Sigmoid colon (tissue), 7 donors: ENCODE measurements at places on chromosomes 7 and 10. TPM values are rescaled to one million over a fixed set of nuclear protein-coding genes. Genes with fewer than 3 reads are reported as not detected.
A peak's percentile ranks its signal among the peaks of the same experiment; 100 is the strongest.

- no peak overlapping the region for H3K27ac ChIP-seq
- no peaks in the 10 kb centered on the region for H3K36me3 ChIP-seq
- no peak overlapping the region for H3K4me3 ChIP-seq
- H3K27me3 ChIP-seq: no peaks in the 10 kb centered on the region
- H3K4me1 ChIP-seq: no peaks in the 10 kb centered on the region
These were observed 30.4 kb downstream of the KLRG2 start for GRCh38 chr7:139452958-139453672.

The MMD2 gene
- total RNA-seq: not detected

The HOGA1 gene
- not detected for total RNA-seq

The AKR1E2 gene
- total RNA-seq: 12.0 TPM

GRCh38 chr7:136883046-136883445 lies 14.6 kb downstream of the CHRM2 start:
- no peaks in the 10 kb centered on the region for H3K36me3 ChIP-seq
- H3K27ac ChIP-seq: peak overlapping the region; percentile 66
- H3K27me3 ChIP-seq: no peaks in the 10 kb centered on the region
- DNase-seq: no peak
- H3K4me1 ChIP-seq: peaks cover 54% of the 10 kb centered on the region
- H3K4me3 ChIP-seq: no peak overlapping the region

- no peaks in the 10 kb centered on the region for H3K27me3 ChIP-seq
- no peak overlapping the region for H3K4me3 ChIP-seq
- no peaks in the 10 kb centered on the region for H3K36me3 ChIP-seq
- DNase-seq: no peak
These were observed 83.9 kb downstream of the PIP4K2A start for GRCh38 chr10:22630234-22631174.

DNA sequence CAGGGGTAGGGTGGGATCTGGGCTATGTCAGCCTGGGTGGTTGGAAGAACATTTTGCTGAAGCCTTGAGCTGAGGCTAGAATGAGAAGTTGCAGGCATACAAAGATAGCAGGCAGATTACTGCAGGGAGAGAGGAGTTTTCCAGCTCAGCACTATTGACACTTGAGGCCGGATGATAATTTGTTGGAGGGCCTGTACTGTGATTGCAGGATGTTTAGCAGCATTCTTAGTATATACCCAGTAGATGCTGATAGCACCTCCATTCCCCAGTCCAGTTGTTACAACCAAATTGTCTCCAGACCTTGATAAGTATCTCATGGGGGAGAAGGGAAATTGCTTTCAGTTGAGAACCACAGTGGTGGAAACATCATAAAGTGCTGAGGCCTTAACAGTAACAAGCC lies 158.6 kb upstream of the CHRM2 start:
- no peak for DNase-seq
- no peaks in the 10 kb centered on the region for H3K27me3 ChIP-seq
- H3K4me1 ChIP-seq: peaks cover 8% of the 10 kb centered on the region
- H3K4me3 ChIP-seq: no peak overlapping the region

DNA sequence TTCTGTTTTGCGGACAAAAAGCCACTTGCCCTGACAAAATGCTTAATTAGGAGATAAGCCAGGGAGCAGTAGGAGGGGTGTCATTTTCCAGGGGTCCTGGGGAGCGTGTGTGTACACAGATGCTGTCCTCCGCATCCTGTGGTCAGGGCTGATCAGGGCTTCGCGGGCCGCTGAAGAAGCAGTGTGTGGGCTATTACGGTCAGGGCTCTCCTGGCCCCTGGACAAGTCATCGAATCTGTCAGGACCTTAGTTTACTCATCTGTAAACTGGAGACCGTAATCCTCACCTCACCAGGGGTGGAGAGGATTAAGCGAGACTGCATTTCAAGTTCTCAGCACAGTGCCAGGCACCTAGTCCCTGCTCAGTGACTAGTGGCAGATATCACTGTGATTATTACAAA lies 26.0 kb upstream of the MXI1 start:
- H3K27me3 ChIP-seq: no peaks in the 10 kb centered on the region
- no peak overlapping the region for H3K27ac ChIP-seq
- H3K36me3 ChIP-seq: no peaks in the 10 kb centered on the region
- no peak overlapping the region for H3K4me3 ChIP-seq
- no peaks in the 10 kb centered on the region for H3K4me1 ChIP-seq
- DNase-seq: no peak

The MARVELD1 gene
- 20.0 TPM for total RNA-seq

DNA sequence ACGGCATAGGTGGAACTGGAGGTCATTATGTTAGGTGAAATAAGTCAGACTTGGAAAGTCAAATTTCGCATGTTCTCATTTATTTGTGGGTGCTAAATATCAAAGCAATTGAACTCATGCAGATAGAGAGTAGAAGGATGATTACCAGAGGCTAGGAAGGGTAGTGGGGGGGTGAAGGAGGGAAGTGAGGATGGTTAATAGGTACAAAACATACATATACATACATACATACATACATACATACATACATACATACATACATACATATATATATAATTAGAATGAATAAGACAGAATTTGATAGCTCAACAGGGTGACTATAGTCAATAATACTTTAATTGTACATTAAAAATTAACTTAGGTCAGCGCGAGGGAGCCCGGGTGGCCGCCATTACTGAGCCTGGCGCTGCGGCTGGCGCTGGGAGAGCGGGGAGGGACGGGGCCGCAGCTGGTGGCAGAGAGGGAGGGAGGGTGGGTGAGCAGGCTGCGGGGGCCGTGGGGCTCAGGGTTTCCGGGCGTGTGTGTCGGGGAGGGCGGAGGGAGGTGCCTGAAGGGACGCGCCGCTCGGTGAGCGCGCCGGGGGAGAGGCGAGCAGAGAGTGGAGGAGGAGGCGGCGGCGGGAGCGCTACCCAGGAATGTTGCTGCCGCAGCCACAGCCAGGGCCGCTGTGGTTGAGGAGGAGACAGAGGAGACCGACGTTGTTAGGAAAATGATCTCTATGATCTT lies 85.8 kb upstream of the EGFR start:
- peak overlapping the region; percentile 65 for H3K27ac ChIP-seq
- no peaks in the 10 kb centered on the region for H3K27me3 ChIP-seq
- peak; percentile 84 for DNase-seq
- H3K4me1 ChIP-seq: peaks cover 15% of the 10 kb centered on the region
- no peaks in the 10 kb centered on the region for H3K36me3 ChIP-seq
- peak overlapping the region; percentile 25 for H3K4me3 ChIP-seq

GRCh38 chr10:125840406-125840805 lies 17.1 kb downstream of the BCCIP start:
- no peaks in the 10 kb centered on the region for H3K27me3 ChIP-seq
- H3K4me1 ChIP-seq: no peaks in the 10 kb centered on the region
- no peak overlapping the region for H3K27ac ChIP-seq
- no peak overlapping the region for H3K4me3 ChIP-seq
- peaks cover 59% of the 10 kb centered on the region for H3K36me3 ChIP-seq
- no peak for DNase-seq

DNA sequence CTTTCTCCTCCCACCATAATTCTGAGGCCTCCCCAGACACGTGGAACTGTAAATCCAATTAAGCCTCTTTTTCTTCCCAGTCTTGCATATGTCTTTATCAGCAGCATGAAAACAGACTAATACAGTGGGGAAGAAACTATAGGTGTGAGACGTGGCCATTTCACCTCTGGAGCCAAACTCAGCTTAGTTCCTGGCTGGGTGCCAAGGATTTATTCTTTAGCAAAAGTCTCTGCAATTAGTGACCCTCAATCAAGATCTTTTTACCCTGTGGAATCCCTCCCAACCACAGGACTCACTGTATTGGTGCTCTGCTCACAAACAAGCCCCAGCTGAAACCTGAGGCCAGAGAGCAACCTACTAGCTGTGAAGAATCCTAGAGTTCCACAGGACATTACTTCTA lies 28.1 kb upstream of the SFTPD start:
- H3K36me3 ChIP-seq: no peaks in the 10 kb centered on the region
- H3K4me1 ChIP-seq: no peaks in the 10 kb centered on the region
- DNase-seq: no peak
- no peak overlapping the region for H3K4me3 ChIP-seq

- H3K4me1 ChIP-seq: no peaks in the 10 kb centered on the region
- no peak overlapping the region for H3K27ac ChIP-seq
- H3K4me3 ChIP-seq: no peak overlapping the region
- no peak for DNase-seq
- no peaks in the 10 kb centered on the region for H3K36me3 ChIP-seq
These were observed 130.8 kb downstream of the MDFIC start for GRCh38 chr7:115052706-115053105.

DNA sequence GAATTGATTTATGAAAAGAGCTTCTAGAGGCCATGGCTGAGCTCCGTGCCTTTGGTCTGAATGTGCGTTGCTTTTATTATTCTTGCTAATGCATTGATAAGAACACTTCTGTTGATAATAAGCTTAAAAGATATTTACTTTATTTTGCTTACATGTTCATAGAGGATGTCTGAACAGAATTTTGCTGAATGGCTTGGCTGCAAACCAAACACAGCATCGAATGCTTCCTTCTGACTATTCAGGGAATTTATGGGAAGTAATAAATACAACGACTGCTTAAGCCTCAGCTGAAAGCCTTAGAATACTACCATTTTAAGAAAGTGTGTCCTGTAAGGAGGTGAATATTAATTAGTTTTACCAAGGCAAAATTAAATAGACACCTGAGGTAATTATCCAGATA lies 643.5 kb upstream of the POT1 start:
- DNase-seq: no peak
- no peaks in the 10 kb centered on the region for H3K27me3 ChIP-seq

- H3K4me3 ChIP-seq: no peak overlapping the region
- no peaks in the 10 kb centered on the region for H3K36me3 ChIP-seq
- no peak for DNase-seq
- H3K4me1 ChIP-seq: no peaks in the 10 kb centered on the region
- H3K27ac ChIP-seq: no peak overlapping the region
These were observed 191.2 kb upstream of the PRSS1 start for GRCh38 chr7:142557971-142558582.

The CUZD1 gene
- 0.66 TPM for total RNA-seq

The MRLN gene
- total RNA-seq: not detected

The AMZ1 gene
- not detected for total RNA-seq

DNA sequence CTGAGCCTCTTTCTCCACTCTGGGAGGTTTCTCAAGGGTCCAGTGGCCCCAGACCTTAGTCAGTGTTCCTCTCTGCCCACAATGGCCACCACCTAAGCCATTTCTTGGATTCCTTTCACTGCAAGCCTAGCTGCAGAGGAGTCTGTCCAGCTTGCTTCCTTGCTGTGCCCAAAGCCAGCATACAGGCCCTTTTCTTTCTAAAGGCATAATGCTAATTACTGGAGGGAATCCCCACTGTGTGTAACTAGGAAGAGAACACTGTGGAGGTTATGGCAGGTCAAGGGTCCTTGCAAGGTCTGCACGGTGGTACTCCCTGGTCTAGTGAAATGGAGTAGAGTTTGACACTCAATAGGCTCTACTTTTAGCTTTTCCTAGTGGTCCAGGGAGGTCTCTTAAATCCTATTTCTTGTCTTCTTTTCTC lies 70.4 kb upstream of the CC2D2B start:
- H3K27me3 ChIP-seq: no peaks in the 10 kb centered on the region
- H3K4me3 ChIP-seq: no peak overlapping the region
- no peak for DNase-seq
- H3K27ac ChIP-seq: peak overlapping the region; percentile 49

DNA sequence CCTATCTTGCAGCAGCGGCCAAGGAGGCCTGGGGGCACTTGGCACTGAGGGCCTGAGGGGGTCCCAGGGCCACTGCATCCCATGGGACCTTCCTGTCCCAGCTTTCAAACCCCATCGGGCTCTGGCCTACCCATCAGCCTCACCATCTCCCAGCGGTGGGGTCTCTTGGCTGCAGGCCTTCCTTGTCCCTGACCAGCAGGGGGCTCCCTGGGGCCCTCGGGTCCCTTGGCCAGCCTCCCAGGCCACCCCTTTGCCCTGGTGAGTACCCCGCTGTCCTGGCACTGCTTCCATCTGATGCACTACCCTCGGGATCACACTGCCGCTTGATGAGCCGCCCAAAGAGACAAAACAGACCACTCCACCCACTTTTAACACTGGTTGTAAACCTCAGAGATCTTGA lies 43.5 kb downstream of the YKT6 start:
- peaks cover 4% of the 10 kb centered on the region for H3K4me1 ChIP-seq
- no peaks in the 10 kb centered on the region for H3K27me3 ChIP-seq
- DNase-seq: no peak
- H3K27ac ChIP-seq: no peak overlapping the region
- no peaks in the 10 kb centered on the region for H3K36me3 ChIP-seq

The GPAM gene
- 61.4 TPM for total RNA-seq

The DNAH11 gene
- total RNA-seq: under 0.01 TPM

DNA sequence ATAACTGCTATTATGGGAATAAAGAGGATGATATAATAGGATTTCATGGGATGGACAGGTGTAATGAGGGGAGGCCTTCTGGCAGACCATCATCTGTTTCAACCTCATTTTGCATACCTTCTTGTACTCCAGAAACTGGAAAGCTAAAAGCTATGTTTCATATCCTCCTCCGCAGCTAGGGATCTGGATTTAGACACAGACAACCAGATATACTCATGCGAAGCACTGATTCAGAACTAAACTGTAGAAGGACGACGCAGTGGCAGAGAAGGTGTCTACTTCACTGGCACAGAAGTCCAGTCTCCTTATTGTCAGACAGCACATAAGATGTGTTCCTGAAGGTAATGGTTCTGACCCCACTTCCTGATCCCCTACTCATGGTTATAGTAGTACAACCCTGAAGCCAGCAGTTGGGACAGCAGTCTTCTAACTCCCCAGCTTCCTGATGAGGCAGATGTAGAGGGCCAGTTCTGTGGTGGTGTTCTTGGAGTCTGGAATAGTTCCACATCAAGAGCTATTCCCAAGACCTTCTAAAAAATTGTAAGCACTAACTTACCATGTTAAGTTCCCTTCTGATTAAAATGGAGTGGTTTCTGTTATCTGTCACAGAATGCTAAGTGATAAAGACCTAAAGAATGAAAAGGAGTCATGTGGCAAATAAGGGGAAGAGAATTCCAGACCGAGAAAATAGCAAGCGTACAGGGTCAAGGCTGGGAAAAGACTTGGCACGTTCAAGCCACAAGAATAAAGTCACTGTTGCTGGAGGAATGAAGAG lies 550.3 kb downstream of the GRM8 start:
- no peak for DNase-seq
- no peaks in the 10 kb centered on the region for H3K4me1 ChIP-seq
- H3K27me3 ChIP-seq: no peaks in the 10 kb centered on the region

The ANXA8L1 gene
- total RNA-seq: not detected

The ERCC6 gene
- 10.9 TPM for total RNA-seq

DNA sequence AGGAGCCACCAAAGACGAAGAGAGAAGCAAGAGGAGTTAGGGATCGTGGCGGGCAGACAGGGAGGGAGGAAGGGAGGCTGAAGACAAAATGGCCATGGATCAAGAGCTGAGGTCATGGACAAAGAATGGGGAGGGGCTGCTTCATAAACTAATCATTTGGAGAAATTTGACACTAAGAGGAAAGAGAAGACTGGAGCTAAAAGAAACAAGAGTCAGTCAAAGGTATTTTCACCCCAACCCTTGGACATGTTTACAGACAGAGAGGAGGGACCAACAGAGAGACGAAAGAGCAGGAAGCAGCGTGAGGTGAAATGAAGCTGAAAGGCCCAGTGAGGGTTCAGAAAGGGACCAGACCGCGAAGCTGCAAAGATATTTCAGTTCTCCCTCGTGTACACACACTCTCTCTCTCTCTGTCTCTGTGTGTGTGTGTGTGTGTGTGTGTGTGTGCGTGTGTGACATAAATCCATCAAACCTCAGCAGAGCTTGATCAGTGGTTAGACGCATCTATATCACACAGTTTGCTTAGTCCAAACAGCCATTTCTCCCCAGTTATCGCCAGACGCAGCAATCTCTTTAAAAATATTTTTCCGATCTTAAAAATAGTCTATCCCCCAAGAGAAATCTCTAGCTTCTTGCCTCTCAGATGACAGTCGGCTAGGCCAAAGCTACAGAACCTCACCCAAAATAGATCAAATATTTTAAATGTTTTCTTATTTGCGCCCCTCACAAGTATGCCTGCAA lies 12.5 kb upstream of the CALD1 start:
- no peaks in the 10 kb centered on the region for H3K36me3 ChIP-seq
- H3K27me3 ChIP-seq: no peaks in the 10 kb centered on the region
- no peak for DNase-seq
- H3K4me1 ChIP-seq: no peaks in the 10 kb centered on the region
- peak overlapping the region; percentile 26 for H3K27ac ChIP-seq
